CD4-positive, alpha-beta T cell treated with Interleukin-4 for 1 hour (primary cell): ENCODE measurements at places on chromosomes 5 and 9.

DNA sequence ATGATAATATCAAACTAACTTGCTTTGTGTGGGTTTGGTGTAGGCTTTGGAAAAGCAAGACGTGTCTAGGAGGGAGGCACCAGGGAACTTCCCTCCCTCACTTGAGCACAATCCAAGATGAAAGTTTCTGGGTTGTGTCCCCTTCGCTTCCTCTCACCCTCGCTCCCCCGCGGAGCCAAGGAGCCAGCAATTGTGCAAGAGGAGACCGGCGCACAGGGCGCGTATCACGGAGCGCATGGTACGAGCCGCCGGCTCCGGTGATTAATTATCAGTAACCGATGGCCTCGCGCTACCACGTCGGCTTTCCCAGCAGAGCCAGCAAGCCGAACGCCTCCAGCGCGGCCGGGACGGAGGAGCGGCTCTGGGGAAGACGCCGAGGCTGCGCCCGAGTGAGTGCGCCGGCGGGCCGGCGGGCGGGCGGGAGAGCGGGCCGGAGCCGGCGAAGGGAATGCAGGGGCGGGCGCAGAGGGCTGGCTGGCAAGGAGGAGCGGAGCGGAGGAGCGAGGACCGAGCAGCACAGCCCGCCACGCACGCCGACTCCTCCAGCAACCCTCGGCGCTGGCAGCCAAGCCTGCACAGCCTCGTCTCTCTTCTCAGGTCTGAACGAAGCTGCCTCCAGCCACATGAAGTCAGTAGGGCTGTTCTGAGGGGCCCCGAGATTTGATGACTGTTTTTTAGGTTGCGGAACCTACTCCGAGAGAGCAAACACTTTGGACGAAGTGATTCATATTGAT lies 143.6 kb downstream of the BNC2 start:
- no peak for DNase-seq

- DNase-seq, result no peak
Measured at GRCh38 chr9:29514336-29514735, 1941.1 kb upstream of the C9orf72 start.

DNA sequence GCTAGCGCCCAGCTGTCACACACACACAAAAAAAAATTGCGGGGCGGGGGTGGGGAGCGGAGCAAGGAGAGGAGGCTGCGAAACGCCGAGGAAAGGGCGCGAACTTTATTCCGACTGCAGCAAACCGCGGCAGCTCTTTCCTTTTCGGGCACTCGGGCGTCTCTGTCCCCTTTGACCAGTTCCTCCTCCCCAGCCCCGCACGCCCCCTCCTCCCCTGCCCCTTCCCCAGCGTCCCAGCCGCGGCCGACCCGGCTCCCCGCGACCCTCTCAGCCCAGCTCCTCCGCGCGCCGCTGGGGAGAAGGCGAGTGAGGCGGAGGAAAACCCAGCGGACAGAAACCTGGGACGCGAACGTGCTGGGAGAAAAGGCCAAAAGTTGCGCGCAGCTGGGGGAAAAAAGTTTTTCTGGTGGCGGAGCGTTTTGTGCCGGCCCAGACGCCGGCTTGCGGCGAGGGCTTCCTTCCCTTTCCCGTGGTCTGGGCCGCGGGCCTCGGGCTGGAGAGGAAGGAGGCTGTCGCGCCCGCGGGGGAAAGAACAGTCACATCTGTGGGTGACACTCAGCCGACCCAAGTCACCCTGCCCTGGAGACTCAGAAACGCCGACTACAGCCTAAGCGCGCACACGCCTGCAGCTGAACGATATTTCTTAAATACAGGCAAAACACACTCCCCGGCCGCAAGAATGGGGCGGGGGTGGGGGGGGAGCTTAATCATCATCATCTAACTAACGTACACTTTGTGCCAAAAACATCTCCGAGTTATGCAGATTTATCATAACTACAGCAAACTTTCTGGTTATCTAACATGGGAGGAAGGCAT lies 1.1 kb upstream of the BNC2 start:
- DNase-seq, result peak; percentile 32

GRCh38 chr5:151348789-151349188 lies 1.4 kb upstream of the SLC36A2 start:
- DNase-seq, result no peak

DNA sequence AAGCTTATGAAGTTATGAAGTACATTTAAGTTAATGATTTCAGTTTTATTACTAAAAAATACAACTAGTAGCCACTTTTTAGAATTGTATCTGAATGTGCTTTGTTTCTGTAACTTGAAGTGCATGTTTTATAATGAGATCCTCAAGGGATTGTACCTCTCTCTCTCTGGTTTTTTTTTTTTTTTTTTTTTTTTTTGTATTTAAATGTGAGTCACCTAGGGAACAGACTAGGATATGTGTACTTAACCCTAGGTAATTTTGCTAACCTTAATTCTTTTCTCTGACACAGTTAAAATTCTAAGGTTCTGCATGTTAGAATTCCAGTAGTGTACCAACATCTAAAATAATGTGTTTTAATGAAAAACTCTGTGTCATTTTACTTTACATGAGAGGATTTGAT lies 59.5 kb downstream of the CDC42SE2 start:
- DNase-seq, result no peak
